ENCODE measurements at places on chromosomes 7 and 10.

GRCh38 chr10:13271552-13272163 lies 28.2 kb downstream of the PHYH start:
- peak; percentile 34 for DNase-seq

- no peak for DNase-seq
Measured at GRCh38 chr10:19043431-19043830, 5.2 kb upstream of the MALRD1 start.

DNA sequence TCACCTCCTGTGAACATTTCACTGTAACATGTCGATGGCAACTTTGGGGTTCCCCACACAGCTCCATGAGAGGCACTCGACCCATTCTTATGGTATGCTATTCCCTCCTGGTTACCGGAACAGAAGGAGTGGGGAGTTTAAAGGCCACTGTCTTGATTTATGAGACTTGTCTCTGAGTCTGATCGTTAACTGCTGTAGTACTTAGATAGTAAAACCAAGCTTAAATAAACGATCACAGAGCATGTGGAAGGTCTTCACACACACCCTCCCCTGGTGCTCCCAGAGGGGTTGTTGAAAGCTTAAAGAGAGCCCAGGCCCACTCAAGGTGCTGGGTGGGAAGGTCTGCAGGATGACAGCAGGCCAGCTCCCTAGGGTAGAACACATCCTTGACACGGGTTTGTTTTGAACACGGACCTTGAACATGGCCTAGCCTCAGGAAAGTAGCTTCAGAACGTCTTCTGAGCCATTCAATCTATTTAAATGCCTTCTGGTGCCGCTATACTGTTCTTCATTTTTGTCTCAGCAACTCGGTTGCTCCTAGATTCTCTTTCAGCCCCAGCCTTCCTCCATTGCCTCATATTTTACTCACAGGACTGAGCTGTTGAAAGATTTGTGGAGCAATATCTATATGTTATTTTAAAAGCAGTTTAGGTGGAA lies 335.3 kb downstream of the FGFR2 start:
- no peak for DNase-seq

- DNase-seq = no peak
Measured at GRCh38 chr10:132438091-132439024, 41.4 kb downstream of the PWWP2B start.

GRCh38 chr7:1961701-1962276 lies 271.0 kb downstream of the MAD1L1 start:
- DNase-seq = peak; percentile 77

GRCh38 chr10:3169271-3169670 lies 3.3 kb downstream of the PITRM1 start:
- no peak for DNase-seq

GRCh38 chr7:77940647-77941046 lies 142.1 kb downstream of the PHTF2 start:
- DNase-seq = peak; percentile 45

- DNase-seq = no peak
Measured at GRCh38 chr7:99083068-99083651, 60.7 kb downstream of the SMURF1 start.

DNA sequence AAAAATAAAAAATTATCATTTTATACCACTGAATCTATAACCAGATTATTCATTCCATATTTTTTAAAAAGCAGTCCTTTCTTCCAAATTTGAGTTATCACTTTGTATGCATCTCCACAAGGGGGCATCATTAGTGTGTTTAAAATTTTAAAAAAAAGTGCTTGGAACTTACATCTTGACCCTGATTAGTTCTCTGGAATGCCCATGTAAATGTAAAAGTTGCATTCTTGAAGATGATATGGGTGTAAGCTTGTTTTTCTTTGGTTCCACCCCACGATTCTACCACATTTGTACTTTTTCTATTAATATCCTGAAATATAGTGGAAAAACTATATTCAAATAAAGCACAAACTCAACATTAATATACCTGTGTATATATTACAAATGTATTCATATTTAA lies 144.9 kb downstream of the ELAPOR2 start:
- no peak for DNase-seq

- no peak for DNase-seq
Measured at GRCh38 chr7:84982199-84982598, 204.7 kb downstream of the SEMA3D start.

DNA sequence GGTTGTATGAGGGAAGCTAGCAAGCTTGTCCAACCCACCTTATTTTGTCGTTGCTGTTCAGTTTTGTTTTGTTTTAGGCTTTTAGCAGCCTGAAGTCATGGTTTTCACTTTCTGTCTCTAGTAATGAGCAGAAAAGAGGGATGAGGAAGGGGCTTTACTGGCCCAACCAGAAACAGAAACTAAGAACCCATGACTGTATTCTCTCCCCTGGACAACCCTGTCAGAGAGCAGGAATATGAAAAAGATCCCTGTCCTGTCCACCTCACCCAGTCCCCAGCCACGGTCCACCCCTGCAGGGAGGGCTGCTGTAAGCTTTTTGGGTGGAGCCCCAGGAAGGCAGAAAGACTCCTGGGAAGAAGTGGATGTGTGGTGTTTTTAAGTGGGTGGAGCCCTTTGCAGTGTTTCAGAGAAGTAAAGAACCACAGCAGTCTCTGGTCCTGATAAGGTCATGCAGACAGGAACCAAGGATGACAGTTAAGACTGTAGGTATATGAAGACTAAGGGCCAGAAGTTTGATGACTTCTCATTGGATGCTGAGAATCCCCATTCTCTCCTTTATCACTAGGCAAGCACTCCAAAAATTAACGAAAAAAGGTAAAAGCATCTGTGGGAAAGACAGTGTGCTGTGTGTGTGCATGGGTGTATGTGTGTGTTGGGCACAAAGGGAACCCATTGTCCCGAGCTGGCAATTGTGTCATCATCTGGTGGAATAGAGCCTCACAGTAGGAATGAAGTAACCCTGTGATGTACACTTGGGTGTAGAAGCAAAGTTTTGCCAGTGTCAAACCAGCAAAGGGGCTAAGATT lies 13.8 kb downstream of the MRPL32 start:
- DNase-seq = peak; percentile 78

DNA sequence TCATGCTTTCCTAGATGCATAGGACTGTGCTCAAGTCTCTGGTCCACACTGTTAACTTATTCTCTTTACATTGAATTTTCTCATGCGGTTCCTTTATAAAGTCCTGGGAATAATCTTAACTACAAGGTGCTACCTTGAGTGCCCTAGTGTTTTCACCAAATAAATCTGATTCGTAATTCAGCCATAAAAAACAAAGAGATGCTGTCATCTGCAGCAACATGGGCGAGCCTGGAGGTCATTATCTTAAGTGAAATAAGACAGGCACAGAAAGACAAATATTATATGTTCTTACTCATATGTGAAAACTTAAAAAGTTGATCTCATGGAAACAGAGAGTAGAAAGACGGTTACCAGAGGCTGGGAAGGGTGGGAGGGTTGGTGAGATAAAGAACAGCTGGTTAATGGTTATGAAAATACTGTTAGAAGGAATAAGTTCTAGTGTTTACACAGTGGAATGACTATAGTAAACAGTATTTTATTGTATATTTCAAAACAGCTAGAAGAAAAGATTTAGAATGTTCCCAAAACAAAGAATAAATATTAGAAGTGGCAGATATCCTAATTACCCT lies 38.3 kb downstream of the NT5C3A start:
- no peak for DNase-seq

DNA sequence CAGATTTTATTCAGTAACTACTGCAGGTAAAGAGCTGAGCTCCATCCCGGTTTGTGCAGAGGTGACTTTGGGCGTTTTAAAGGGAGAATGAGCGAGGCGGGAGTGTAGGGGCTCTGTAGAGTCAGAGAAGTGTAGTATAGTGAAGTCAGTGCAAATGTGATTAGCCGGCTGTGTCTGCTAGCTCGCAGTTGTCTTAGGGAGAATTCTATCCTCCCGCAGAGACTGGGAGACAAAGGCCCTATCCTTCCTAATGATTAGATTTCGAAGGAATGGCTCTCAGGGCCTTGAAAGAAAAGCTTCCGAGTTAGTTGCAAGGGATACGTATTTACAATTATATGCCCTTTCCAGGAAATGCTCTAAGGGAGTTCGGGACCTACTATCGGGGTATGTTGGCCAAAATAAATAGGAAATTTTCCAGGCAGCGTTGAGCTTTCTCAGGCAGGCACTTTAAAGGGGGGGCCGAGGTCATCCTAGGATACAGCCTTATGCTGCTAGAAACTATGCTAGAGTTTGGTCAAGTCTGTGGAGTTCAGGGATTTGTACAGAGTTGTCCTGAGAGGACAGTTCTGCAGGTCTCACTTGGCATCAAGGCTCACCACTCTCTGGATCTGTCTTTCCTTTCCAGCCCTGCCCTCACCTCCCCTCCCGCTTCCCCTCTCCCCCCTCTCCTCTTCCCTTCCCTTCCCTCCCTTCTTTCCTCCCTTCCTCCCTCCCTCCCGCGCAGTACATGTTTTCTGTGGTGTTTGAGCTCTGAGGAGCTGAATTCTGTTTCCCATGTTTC lies 825 bp downstream of the MRPL32 start:
- no peak for DNase-seq

GRCh38 chr10:3465406-3465891 lies 292.9 kb upstream of the PITRM1 start:
- peak; percentile 48 for DNase-seq

GRCh38 chr7:43674559-43675436 lies 54.5 kb downstream of the COA1 start:
- DNase-seq = peak; percentile 59

- DNase-seq = no peak
Measured at GRCh38 chr7:127887631-127888030, 143.6 kb downstream of the LRRC4 start.

GRCh38 chr10:84054743-84055142 lies 84.6 kb upstream of the GHITM start:
- DNase-seq = no peak

GRCh38 chr7:43803865-43804264 lies 45.4 kb downstream of the BLVRA start:
- no peak for DNase-seq

- no peak for DNase-seq
Measured at GRCh38 chr7:12564996-12565764, 5.3 kb upstream of the SCIN start.

- peak; percentile 88 for DNase-seq
Measured at GRCh38 chr10:67839951-67840350, 2.0 kb upstream of the DNAJC12 start.

DNA sequence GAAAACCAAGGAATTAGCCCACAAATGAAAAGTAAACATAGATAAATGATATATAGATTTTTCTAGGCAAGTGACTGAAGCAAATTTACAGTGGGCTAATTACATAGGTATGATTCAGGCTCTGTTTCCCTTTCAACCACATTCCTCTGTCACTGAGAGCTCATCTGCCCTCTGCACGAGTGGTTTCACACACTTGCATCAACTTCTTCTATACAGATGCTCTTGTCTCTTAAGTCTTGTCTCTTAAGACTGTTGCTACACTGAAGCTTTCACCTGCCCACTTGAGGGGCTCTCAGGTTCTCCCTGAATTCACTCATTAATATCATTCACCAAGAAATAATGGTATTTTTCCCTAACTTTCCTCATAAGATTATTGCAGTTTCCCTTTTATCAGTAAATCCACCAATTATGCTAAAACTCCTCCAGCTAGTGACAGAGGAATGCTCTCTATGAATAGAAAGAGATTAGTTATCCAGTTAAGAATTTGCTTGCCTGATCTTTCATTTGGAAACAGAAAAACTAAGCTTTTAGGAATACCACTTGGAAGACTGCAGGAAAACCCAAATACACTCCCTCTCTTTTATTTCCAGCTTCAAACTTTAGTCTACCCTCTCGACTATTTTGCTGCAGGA lies 95.7 kb downstream of the ELAPOR2 start:
- no peak for DNase-seq

GRCh38 chr10:31723106-31723750 lies 205.4 kb downstream of the ARHGAP12 start:
- peak; percentile 81 for DNase-seq

- DNase-seq = no peak
Measured at GRCh38 chr7:35839860-35840854, 39.3 kb downstream of the SEPTIN7 start.

DNA sequence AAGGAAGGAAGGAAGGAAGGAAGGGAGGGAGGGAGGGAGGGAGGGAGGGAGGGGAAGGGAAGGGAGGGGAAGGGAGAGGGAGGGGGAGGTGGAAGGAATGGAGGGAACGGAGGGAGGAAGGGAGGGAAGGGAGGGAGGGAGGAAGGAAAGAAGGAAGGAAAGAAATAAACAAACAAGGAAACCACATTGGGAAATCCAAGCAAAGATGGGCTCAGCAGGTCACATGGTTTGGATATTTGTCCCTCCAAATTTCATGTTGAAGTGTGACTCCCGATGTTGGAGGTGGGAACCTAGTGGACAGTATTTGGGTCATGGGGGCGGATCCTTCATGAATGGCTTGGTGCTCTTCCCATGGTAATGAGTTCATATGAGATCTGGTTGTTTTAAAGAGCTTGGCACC lies 454.6 kb upstream of the C7orf33 start:
- no peak for DNase-seq

- no peak for DNase-seq
Measured at GRCh38 chr10:72310241-72310633, 36.5 kb downstream of the DDIT4 start.

DNA sequence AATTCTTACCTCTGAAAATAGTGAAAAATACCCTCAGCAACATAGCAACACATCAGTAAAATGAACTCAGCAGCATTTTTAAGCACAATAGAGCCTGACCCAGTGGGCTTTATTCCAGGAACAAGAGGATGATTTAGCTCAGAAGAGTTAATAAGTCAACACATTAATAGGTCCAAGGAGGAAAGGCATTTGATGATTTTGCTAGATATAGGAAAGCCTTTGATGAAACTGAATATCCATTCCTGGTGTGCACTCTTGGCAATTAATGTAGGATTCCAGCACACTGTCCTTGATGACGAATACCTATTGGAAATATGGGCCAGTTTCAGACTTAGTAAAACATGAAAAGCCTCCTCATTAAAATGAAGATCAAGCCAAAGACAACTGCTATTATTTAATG lies 42.5 kb downstream of the RASGEF1A start:
- DNase-seq = no peak

DNA sequence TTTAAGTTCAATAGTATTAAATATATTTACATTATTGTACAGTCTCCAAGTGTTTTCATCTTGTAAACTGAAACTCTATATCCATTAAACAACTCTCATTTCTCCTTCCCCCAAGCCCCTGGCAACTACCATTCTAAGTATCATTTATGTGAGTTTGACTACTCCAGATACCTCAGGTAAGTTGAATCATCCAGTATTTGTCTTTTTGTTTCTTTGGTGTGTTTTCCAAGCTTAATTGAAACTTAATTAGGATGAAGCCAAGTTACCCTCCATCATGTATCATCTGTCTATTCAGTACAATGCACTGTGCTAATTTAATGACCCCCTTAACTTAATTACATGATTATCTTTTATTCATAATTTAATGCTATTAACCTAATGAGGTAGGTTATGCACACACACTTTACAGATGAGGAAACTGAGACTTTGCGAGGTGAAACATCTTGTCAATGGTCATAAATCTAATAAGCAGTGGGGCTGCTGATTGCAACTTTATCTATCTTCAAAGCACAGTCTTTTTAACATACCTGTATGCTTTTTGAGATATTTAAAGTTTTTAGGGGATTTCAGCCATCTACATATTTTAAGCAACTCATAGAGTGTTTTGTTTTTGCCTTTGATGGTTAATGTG lies 663 bp downstream of the MACC1 start:
- DNase-seq = no peak

GRCh38 chr10:75397496-75398199 lies 3.9 kb downstream of the ZNF503 start:
- no peak for DNase-seq

All from suppressor macrophage treated with lipopolysaccharide for 1 hour (primary cell).